SW 1271 (cell line): ENCODE measurements at places on chromosomes 13 and 19.

DNA sequence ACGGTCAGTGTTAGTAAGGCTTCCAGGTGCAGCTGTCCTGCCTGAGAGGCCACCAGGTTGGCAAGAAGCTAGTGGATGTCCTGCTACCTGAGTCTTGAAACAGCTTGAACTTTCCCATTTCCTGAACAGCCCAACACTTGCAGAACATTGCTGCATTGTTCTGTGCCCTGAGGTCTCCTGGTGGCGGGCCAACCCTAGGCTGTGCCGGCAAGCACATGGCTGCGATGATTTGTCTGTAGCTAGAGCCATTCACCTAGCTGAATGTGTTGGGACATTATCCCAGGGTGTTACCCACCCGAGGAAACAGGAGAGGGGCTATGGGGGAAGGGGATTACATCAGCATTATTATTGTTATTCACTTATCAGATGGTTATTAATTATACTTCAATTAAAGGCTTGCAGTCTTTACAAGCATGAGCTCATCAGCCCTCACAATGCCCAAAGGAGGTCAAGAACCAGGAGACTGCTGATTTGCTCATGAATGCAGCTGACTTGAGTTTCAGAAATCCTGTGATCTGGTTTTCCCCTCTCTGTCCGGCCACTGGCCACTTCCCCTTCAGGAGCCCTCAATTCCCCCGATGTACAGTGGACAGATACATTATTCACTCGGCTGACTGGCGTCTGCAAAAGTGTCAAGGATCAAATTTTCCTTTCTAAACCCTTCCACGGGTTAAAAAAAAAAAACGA, 187.6 kb upstream of the TSC22D1 start:
- DNase-seq: no peak

GRCh38 chr19:31300422-31300821, 48.8 kb downstream of the TSHZ3 start:
- DNase-seq: no peak

DNA sequence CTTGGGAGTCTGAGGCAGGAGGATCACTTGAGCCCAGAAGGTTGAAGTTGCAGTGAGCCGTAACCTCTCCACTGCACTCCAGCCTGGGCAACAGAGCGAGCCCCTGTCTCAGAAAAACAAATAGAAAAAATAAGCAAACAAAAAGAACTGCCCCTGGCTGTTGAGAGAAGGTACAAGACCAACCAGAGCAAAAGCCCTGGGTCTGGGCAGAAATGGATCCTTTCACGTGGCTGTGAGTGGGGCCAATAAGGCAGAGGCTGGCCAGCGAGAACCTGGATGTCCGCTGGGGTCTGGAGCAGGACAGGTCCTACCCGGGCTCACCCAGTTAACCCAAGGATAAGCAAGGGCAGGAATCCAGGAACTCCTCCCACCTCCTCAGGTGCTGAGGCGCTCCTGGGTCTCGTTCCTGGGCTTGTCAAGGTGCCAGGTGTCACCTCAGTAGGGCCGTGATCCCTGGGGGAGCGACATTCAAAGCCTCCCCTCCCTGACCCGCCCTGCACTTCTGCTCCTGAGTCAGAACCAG, 4.7 kb upstream of the SLC5A5 start:
- no peak for DNase-seq

- no peak for DNase-seq
These were observed 163.7 kb downstream of the KLF12 start for GRCh38 chr13:73970421-73971055.

- DNase-seq: peak; percentile 97
These were observed 43.1 kb downstream of the PCCA start for GRCh38 chr13:100131863-100132574.

- peak; percentile 69 for DNase-seq
These were observed at the start of gene FBXW9 for GRCh38 chr19:12696366-12697335. TSS of gene FBXW9 (minus strand) at chr19:12696631. CDS start at chr19:12696581, 50 bp downstream.

- peak; percentile 59 for DNase-seq
These were observed 37.3 kb downstream of the RNF6 start for GRCh38 chr13:26184791-26185250.

DNA sequence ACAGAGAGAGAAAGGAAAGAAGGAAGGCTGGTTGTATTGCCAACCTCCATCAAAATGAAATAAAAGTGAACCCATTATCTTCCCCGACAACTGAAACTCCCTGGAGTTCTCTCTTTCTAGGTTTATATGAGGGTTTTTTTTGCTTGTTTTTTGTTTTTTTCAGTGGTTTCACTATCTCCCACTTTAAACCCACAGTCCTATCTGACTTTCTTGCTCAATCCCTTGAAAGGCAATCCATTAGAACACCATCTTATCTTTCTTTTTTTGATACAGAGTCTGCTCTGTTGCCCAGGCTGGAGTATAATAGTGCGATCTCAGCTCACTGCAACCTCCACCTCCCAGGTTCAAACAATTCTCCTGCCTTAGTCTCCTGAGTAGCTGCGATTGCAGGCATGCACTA, 158.0 kb upstream of the MIR17HG start:
- no peak for DNase-seq

GRCh38 chr19:7007859-7008258, 13.4 kb downstream of the MBD3L2B start:
- no peak for DNase-seq

GRCh38 chr19:46861691-46862502, 1.1 kb downstream of the ARHGAP35 start:
- DNase-seq: no peak

DNA sequence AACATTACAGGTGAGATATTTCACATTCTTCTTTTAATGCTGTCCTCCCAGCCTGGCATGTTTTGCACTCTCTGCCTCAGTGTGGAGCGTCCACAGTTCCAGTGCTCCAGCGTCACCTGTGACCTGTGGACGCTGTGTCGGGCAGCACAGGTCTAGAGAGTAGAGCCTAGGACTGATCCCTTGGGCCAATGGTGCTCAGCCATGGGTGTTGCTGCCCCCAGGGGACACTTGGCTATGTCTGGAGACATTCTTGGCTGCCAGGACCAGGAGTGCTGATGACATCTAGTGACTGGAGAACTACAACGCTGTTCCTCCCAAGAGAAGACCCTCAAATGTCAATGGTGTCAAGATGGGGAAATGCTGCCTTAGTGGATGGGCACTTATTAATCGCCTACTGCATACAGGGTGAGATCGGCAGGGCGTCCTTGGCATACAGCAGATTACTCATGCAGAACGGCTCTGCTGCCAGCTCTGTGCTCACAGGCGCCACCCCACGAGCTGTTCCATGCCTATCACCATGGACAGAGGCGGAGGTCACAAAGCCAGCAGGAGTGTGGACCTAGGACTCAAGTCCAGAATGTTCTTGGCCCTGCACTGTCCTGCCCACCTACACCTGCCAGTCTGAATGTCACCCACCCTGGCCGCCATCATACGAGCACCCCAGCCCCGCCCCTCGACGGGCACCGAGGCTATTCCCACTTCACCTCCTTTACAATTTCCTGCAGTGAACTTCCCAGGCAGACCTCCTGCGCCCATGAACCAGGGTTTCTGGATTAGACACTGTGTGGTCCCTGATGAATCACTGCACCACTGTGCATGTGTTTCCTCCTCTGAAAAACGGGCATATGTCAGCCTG, 13.9 kb upstream of the MADCAM1 start:
- DNase-seq: no peak

- no peak for DNase-seq
These were observed 6.2 kb downstream of the ZC3H4 start for GRCh38 chr19:47107202-47107952.

- no peak for DNase-seq
These were observed 48.6 kb upstream of the UBE2L5 start for GRCh38 chr13:30373727-30374126.

DNA sequence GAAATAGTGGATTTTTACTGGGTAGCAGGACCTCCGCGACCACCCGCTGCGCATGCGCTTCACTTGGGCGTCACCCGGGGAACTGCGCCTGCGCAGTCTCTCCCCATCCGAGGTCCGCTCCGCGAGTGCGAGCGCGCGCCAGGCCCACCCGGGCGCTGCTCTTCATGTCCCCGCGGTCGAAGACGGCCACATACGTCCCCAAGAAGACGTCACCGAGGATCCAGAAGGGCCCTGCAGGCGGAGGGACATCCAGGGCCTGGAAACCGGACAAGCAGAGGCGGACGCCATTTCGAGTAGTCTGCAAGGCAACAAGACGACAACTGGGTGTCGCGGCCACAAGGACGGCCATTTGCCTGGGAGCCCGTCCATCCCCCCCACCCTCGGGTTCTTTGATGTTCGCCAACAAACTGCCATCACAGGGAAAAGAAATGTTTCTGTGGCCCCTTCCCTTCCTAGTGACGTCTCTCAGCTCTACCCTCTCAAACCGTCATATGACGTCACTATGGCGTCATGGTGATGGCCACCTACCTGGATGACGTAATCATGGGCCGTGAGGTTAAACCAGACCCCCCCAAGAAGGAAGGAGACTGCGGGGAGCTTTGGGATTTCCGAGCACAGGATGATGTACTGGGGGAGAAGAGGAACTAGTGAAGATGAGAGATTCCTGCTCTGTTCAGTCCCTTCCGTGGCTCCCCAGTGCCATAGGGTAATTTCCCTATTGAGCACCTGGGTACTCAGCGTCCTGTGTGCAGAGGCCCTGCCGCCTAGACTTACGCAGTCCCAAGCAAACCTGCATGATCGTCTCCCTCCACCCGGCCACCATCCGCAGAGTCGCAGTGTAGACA, 6.7 kb downstream of the NAPSA start:
- DNase-seq: no peak

GRCh38 chr19:42563352-42564210, 31.1 kb downstream of the CEACAM8 start:
- DNase-seq: peak; percentile 53

DNA sequence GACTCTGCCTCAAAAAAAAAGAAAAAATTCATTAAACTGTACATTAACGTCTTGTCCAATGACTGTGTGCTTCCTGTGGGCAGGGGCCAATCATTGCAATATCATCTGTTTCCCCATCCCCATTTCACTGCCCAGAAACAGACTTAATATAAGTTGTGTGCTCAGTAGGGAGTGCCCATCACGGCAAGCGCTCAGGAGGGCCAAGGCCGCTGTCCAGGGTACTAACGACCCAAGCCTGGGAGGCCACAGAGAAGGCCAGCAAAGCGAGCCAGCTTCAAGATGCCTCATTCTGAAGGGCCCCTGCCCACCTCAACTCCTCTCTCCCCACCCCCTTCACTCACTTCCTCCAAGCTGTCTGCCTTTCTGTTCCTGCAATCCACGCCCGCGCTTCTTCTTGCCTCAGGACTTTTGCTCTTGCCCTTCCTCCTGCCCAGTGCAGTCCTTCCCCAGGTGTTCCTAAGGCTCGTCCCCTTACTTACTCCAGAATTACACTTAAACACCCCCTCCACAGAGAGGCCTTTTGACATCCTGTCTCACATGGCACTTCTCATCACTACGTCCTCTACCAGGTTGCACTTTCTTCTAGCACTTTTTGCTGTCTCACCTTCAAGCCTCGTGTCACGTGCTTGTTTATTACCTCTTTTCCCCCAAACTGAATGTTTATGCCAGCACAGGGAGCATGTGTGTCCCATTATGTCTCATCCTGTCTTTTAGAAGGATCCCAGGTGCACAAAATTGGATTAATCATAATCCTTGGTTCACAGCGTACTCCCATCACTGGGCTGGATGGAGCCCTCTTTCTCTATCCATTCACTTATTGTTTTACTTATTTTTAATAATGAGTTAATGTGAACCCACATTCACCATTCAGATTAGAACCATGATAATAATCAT, 11.3 kb upstream of the POU2F2 start:
- no peak for DNase-seq

DNA sequence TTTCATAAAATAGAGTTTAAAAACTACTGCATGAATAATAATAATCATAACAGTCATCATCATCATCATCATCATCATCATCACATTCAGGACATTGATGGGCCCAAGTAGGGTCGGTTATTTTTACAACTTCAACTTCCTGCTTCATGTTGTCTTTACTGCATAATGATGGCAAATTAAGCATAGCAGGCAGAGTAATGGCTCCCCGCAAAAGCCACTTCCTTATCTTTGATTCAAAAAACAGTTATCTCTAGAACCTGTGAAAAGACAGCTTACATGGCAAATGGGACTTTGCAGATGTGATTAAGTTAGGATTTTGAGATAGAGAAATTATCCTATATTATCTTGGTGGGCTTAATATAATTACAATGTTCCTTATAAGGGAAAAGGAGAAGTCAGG, 792.9 kb downstream of the LIG4 start:
- DNase-seq: no peak

DNA sequence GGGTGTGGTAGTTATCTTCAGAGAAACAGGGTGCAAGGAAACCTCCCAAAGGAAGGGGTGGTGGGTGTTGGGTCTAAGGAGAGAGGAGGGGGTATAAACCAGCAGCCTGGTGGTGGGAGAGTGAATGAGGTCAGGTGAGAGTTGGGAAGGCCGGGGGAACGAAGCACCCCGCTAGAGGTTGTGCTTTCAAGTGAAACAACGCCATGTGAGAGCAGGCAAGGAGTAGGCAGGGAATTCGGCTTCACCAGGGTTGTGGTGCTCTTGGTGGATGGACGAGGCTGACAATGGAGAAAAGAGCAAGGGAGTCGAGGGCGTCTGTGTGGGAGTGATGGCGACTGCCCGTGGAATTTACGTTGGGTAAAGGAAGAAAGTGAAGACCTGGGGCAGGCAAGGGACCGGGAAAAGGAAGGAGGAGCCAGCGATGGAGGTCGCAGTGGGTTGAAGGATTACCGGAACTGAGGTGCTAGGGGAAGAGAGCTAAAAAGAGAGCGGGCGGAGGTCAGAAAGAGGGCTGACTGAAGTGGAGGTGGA, 2.1 kb upstream of the MLNR start:
- no peak for DNase-seq

- DNase-seq: no peak
These were observed 2.1 kb downstream of the TEX30 start for GRCh38 chr13:102771298-102772041.

- DNase-seq: no peak
These were observed 3.2 kb downstream of the RPL18A start for GRCh38 chr19:17862711-17863519.

DNA sequence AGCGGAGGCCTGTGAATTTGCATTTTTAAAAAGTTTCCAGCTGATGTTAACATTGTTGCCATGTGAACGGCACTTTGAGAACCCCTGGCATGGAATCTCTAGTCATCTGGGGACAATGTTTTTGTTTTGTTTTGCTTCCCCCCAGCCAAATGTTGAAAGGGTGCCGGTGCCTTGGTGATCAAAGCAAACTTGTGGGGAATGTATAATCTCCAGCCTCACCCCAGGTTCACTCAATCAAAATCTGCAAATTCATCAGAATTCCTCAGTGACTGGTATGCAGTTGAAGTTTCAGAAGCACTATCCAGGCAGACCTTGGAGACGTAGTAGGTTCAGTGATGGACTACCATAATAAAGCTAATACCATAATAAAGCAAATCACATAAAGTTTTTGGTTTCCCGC, 428.7 kb downstream of the MYO16 start:
- no peak for DNase-seq

- DNase-seq: no peak
These were observed 12.2 kb downstream of the NFIX start for GRCh38 chr19:13007292-13008045.
